ENCODE measurements at places on chromosomes 5 and 9. TPM values are rescaled to one million over a fixed set of nuclear protein-coding genes. Genes with fewer than 3 reads are reported as not detected.
A peak's percentile ranks its signal among the peaks of the same experiment; 100 is the strongest.

Gene ZNF367
- 22.1 TPM for total RNA-seq

DNA sequence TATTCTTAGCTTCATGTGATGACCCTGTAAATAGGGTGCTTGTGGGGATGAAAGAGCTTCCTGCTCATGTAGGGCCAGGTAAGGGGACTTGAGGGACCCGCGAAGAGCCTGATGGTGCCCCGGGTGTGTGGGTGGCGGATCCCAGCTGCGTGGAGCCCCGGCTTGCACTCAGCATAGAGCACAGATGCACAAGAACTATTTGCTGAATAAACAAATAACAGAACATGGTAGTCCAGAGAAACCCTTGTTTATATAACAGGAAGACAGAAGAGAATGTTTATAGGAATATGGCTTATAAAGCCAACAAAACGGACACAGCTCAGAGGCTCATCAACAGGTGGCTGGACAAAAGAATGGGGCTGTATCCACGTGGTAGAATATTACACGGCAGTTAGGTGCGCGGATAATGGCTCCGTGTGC lies 106.9 kb upstream of the COL5A1 start:
- no peaks in the 10 kb centered on the region for H3K36me3 ChIP-seq
- no peaks in the 10 kb centered on the region for H3K4me1 ChIP-seq
- no peak for DNase-seq

GRCh38 chr9:127506117-127506813 lies 55.0 kb downstream of the LRSAM1 start:
- H3K36me3 ChIP-seq, result peaks cover 3% of the 10 kb centered on the region
- no peaks in the 10 kb centered on the region for H3K27me3 ChIP-seq
- H3K4me1 ChIP-seq, result peaks cover 2% of the 10 kb centered on the region
- DNase-seq, result no peak
- H3K27ac ChIP-seq, result no peak overlapping the region
- H3K4me3 ChIP-seq, result no peak overlapping the region

GRCh38 chr5:124651663-124652513 lies 94.6 kb downstream of the ZNF608 start:
- peaks cover 28% of the 10 kb centered on the region for H3K27me3 ChIP-seq
- peaks cover 16% of the 10 kb centered on the region for H3K4me1 ChIP-seq
- no peak overlapping the region for H3K27ac ChIP-seq
- peaks cover 2% of the 10 kb centered on the region for H3K36me3 ChIP-seq
- peak; percentile 70 for DNase-seq

- H3K27ac ChIP-seq, result no peak overlapping the region
- no peaks in the 10 kb centered on the region for H3K36me3 ChIP-seq
- peaks cover 3% of the 10 kb centered on the region for H3K27me3 ChIP-seq
- H3K4me3 ChIP-seq, result no peak overlapping the region
Observed at GRCh38 chr9:130421802-130422276, 22.9 kb upstream of the ASS1 start.

GRCh38 chr9:121485623-121486022 lies 14.0 kb downstream of the GGTA1 start:
- H3K4me3 ChIP-seq, result no peak overlapping the region
- peaks cover 2% of the 10 kb centered on the region for H3K4me1 ChIP-seq
- no peak for DNase-seq
- H3K27me3 ChIP-seq, result no peaks in the 10 kb centered on the region

- H3K27me3 ChIP-seq, result no peaks in the 10 kb centered on the region
- H3K4me3 ChIP-seq, result no peak overlapping the region
- no peak for DNase-seq
Observed at GRCh38 chr5:73825736-73826135, 199.7 kb downstream of the ARHGEF28 start.

Gene MYOZ3
- total RNA-seq, result 0.07 TPM

DNA sequence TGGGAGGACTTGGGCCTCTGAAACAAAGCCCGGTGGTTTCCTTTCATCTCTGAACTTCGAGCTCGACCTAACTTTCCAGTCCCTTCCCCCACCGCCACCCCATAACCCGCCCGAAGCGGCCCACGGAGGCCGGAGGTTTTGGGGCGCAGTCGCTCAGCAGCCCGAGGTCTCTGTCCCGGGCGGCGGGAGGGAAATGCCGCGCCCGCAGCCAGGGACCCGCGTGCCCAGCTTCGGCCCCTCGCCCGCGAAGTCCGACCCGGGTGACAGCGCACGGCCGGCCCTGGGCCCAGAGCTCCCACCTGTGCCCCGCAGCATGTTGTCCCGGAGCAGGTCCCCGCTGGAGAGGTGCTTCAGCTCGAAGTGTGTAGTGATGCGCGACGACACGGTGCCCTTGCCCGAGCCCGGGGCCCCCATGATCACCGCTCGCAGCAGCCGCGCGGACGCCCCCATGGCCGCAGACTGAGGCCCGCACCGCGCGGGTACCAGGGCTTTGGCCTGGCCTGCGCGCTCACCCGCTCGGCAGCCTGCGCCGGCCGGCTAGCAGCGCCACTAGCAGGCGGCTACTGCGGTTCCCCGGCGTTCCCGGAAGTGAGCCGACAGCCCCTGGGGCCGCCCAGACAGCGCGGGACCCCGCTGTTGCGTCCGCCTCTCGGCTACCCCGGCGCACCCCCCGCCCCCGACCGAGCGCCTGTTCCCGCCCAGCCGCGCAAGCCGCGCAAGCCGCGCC lies at the start of gene AK3:
Gene AK3 (minus strand): TSS at position 565 of the 727 bp plus-strand sequence. CDS start 115 bp downstream, at position 450.
- peak; percentile 96 for DNase-seq
- H3K27me3 ChIP-seq, result no peaks in the 10 kb centered on the region
- peak within 1 kb of the TSS; percentile 87 for H3K4me3 ChIP-seq
- H3K4me1 ChIP-seq, result peaks cover 31% of the 10 kb centered on the region
- peak within 1 kb of the TSS; percentile 90 for H3K27ac ChIP-seq
- H3K36me3 ChIP-seq, result peaks cover 2% of the 10 kb centered on the region

DNA sequence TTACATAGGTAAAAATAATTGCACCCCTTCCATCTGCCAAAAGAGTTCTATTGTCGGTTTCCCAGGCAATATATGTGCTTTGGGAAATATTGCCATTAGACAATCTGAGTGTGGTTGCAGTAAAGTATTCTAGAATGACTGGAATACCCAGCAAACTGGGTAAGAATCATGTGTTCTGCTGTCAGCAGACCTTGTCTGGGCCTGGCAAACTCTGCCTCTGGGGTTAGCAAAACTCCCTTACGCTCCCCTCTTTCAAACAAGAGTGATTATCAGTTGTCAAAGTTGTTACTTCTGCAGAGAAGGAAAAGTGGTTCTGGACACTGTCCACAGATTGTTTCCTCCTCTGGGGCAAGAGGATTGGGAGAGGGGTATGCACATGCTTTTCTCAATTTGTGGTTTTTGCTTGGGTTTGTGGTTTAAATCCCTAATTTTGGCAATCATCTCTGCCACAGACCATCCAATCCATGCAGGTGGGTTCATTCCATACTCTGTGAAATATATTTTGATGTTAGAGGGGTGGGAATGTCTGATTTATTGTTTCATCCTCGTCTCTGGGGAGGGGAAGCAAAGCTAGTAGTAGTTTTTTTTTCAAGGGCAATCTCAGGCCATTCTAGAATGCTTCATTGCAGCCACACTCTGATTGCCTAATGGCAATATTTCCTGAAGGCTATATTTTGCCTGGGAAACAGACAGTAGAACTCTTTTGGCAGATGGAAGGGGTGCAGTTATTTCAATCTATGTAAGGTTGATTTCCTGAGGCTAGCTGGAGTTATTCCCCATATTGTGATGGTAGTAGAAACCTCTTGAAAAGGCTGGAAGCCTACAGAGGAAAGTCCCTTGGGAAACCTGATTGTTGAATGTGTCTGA lies 24.0 kb upstream of the TNFSF15 start:
- peaks cover 21% of the 10 kb centered on the region for H3K4me1 ChIP-seq
- peaks cover 17% of the 10 kb centered on the region for H3K27me3 ChIP-seq

GRCh38 chr5:58759745-58760144 lies 176.9 kb downstream of the RAB3C start:
- H3K27ac ChIP-seq, result peak overlapping the region; percentile 50
- H3K4me3 ChIP-seq, result peak overlapping the region; percentile 71
- peak; percentile 64 for DNase-seq
- H3K27me3 ChIP-seq, result peaks cover 4% of the 10 kb centered on the region

Gene PCDHGA7
- total RNA-seq, result 0.05 TPM

Gene ORM2
- total RNA-seq, result not detected

GRCh38 chr5:123868267-123868666 lies 356.3 kb downstream of the CSNK1G3 start:
- no peaks in the 10 kb centered on the region for H3K4me1 ChIP-seq
- no peak overlapping the region for H3K4me3 ChIP-seq
- no peak overlapping the region for H3K27ac ChIP-seq
- no peaks in the 10 kb centered on the region for H3K27me3 ChIP-seq

Gene WDR31
- 2.7 TPM for total RNA-seq

All from activated CD4-positive, alpha-beta T cell treated with anti-CD3 and anti-CD28 coated beads, Interleukin-2, amount 10 ng/mL, durations not matched to agents 24 days and 14 days (primary cell).